ENCODE measurements at places on chromosomes 1 and 21.

DNA sequence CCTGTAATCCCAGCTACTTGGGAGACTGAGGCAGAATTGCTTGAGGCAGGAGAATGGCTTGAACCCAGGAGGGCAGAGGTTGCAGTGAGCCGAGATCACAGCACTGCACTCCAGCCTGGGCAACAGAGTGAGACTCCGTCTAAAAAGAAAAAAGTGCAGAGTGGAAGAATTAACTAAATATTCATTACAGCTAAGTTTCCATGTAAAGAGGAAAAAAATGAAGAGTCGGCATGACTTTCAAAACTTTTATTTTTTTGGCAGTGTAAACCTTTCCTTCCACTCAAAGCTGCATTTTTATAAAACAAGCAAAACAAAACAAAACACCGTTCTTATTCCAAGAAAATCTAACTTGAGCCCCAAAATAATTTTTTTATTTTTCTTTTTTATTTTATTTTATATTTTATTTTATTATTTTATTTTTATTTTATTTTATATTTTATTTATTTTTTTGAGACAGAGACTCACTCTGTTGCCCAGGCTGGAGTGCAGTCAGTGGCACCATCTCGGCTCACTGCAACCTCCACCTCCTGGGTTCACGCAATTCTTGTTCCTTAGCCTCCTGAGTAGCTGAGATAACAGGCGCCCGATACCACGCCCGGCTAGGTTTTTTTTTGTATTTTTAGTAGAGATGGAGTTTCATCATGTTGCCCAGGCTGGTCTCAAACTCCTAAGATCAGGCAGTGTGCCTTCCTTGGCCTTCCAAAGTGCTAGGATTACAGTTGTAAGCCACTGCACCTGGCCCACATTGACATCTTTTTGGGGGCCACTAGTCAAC is 62.9 kb downstream of the PACC1 start:
- DNase-seq: no peak

- no peak for DNase-seq
Observed at GRCh38 chr1:76961820-76962207, 94.5 kb downstream of the ST6GALNAC5 start.

GRCh38 chr1:12168451-12169160 is 1.8 kb downstream of the TNFRSF1B start:
- no peak for DNase-seq

- DNase-seq: no peak
Observed at GRCh38 chr1:239392271-239392670, 5.9 kb downstream of the CHRM3 start.

DNA sequence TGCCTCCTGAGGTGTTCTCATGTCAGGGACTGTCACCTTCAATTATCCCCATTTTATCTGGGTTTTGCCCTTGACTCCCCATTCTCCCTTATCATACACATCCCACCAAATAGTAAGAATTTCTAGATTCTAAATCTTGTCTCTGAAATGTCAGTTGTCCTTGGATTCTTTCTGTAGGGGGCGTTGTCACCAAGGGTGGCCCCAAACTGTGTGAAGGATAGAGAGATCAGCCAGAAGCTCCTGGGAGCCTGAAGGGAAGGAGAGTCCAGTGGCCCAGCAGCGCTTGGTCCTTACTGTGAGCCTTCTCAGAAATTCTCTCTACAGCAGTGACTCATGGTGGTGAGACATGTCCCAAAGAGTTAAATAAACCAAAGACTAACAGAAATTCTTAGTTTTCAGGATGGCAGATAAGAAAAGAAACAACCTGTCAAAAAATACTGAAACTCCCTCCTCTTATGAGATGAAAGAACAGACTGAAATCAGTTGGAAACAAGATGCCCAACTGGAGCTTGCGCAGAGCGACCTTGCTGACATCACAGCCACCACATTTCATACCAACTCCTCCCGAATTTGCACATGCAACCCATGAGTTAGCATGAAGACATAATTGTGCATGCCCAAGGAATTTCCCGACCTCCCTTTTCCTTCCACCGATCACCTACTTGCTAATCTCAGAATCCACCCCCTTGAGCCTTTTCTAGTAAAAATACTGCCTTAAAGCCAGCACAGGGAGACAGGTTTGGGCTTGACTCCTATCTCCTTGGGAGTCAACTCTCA is 109.8 kb downstream of the ELAVL4 start:
- DNase-seq: no peak

GRCh38 chr1:226627050-226627755 is 78.6 kb downstream of the STUM start:
- DNase-seq: no peak

DNA sequence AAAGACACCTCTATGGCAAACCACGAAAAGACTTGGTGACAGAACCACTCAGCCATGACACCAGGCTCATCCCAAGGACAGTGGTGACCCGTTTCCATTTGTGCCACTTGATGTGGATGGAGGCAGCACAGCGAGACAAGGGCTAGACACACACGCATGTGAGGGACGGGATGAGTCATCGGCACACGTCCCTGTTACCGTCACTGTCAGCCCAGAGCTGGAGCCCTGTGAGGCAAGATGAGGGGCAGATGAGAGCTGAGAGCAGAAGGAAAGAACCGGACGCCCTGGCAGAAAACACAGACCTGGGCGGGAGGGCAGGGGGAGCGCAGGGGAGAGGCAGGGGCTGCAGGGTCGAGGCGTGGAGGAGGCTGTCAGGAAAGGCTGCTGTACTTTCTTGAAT is 57.8 kb downstream of the SIK1 start:
- peak; percentile 60 for DNase-seq

DNA sequence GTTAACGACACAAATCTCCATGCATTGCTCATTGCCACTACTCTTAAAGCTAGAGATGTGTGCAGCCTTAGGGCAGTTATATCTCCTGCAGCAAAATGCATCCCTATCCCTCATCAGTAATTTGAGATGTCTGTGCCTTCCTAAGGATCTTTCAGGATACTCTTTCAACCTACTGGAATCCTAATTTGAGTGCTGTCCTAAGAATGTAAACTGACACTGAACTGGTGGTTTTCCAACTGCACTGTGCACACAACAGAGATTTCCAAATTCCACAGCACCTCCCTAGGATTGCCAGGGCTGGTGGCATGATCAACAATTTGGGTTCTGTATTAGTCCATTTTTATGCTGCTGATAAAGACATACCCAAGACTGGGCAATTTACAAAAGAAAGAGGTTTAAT is 193.9 kb downstream of the LTN1 start:
- DNase-seq: peak; percentile 23

GRCh38 chr1:228554107-228554506 is 66.9 kb downstream of the RNF187 start:
- peak; percentile 4 for DNase-seq

DNA sequence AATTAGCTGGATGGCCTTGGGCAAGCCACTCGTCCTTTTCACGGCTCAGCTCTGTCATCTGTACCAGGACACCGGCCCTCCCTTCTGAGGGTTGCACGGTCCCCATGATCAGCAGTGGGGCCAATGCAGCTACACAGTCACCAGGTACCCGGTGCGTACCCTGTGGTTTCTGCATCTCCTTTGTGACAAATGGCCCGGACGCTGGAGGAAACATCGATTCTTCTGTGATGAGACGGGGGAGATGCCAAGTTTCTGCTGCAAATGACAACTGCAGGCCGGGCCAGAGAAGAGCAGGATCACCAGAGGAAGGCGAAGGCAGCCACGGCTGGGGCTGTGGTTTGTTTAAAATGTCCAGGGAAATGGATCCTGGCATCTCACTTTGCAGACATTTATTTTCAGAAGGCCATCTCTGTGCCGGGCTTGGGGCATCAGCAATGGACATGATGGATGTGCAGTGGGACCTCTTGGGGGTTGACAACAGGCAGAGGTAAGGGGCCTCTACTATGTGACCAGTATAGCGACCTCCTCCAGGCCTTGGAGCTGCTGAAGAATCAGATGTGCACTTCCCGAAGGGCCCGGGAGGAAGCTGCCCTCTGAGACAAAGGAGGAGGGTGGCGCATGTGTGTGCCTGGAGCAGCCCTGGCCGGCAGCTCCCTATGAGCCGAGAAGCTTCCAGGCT is 221.9 kb upstream of the C1orf174 start:
- DNase-seq: no peak

DNA sequence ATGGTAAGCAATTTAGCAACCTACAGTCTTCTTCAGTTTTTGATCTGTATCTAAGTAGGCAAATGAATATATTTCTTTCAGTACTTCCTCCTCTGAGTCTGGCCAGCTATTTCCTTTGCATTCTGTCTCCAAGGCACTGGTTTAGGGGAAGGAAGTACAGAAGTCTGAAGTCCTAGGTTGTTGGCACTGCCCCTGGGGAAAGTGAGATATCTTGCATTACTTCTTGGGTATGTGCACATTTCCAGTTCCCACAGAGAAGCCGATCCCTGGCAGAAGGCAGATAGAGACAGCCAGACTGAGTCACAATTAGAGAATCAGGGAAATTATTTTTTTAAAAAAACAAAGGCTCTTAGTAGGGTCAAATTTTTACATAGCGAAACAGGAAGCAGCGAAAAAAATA is 98.8 kb downstream of the RASAL2 start:
- peak; percentile 92 for DNase-seq

DNA sequence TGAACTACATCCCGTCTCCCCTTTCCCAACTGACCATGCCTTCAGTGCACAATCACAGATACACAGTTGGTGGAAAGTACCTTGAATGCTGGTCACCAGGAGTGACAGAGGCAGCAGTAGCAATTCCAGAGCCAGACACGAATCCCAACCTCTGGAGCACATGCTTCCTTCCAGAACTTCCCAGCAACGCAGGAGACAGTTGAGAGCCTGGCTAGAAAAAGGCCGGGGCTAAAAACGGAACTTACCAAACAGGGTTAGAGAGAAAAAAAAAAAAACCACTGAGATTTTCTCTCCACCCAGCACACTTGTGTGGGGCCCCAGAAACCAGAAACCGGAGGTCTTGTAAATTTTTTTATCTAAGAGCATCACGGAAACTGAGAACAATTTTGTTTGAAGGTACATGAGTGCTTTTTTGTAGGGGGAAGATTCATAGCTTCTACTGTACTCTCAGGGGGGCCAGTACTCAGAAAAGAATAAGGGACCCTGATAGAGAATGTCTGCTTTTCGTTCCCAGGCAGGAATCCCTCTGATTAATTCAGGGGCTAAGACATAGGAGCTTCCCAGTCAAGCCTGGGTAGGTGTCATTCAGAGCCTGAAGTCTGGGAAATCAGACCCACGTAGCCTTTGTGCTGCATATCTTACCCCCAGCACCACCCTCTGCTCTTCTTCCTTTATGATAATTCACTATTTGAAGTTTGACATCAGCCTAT is at the start of gene CD48:
CD48 (minus strand) TSS at position 221 of the 710 bp plus-strand sequence; CDS start at position 162, 59 bp downstream.
- no peak for DNase-seq

DNA sequence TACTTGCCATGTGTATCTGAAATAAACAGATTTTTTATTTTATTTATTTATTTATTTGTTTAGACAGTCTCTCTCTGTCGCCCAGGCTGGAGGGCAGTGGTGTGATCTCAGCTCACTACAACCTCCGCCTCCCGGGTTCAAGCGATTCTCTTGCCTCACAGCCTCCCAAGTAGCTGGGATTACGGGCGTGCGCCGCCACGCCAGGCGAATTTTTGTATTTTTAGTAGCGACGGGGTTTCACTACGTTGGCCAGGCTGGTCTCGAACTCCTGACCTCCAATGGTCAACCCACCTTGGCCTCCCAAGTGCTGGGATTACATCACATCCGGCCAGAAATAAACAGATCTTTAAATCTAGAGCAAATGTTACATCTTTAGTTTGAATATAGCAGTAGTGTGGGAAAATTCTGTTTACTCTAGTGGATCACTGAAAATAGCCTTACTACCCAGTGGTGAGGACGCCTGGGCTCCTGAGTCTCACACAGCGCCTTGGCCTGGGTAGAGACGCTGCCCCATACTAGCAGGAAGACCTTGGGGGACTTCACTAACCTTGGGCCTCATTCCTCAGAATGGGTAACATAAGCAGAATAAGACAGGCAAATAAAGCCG is 709 bp downstream of the GART start:
- DNase-seq: peak; percentile 21

- DNase-seq: no peak
Observed at GRCh38 chr1:153141377-153141776, 9.3 kb downstream of the SPRR2G start.

- no peak for DNase-seq
Observed at GRCh38 chr1:230145505-230145899, 78.5 kb downstream of the GALNT2 start.

DNA sequence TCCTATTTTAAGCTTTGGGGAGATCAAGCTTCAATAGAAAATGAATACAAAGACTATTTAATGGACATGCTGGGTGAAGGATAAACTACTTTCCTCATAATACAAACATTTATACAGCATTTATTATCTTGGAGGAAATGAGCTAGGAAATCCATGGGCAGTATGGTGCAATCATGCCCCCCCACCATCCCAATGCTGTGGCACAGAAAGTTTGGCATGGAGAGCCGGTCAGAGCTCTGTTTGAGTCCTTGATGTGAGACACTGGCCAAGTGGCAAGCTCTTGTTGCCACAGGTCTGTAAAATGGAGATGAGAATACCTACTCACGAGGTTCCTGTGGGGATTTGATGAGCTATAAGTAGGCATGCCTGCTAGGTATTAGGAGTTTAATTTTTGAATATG is 120.6 kb downstream of the MAB21L3 start:
- no peak for DNase-seq

GRCh38 chr21:14737284-14737691 is 191.2 kb upstream of the SAMSN1 start:
- no peak for DNase-seq

All from M059J (cell line).